ENCODE measurements at places on chromosomes 16 and 17.

DNA sequence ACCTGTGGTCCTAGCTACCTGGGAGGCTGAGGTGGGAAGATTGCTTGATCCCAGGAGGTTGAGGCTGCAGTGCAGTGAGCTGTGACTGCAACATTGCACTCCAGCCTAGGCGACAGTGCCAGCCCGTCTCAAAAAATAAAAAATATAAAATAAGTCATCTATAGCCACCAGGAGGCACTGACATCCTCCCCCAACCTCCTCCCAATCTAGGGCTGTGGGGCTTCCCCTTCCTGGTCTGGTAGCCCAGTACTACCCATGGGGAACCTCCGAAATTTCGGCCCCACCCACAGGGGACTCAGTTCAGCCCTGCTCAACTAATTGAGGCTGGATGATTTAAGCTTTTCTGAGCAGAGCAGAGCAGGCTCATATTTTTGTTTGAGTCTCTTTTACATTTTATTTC lies 3.2 kb downstream of the ZSCAN10 start:
- DNase-seq = no peak

GRCh38 chr16:86777381-86777946 lies 199.1 kb downstream of the FOXL1 start:
- DNase-seq = no peak

- DNase-seq = no peak
These were observed 79.5 kb downstream of the PMP22 start for GRCh38 chr17:15185625-15185991.

GRCh38 chr16:23949630-23950290 lies 114.0 kb downstream of the PRKCB start:
- no peak for DNase-seq

- no peak for DNase-seq
These were observed 34.7 kb upstream of the KLHDC4 start for GRCh38 chr16:87800497-87800896.

- no peak for DNase-seq
These were observed 5.9 kb downstream of the CYGB start for GRCh38 chr17:76531486-76532038.

DNA sequence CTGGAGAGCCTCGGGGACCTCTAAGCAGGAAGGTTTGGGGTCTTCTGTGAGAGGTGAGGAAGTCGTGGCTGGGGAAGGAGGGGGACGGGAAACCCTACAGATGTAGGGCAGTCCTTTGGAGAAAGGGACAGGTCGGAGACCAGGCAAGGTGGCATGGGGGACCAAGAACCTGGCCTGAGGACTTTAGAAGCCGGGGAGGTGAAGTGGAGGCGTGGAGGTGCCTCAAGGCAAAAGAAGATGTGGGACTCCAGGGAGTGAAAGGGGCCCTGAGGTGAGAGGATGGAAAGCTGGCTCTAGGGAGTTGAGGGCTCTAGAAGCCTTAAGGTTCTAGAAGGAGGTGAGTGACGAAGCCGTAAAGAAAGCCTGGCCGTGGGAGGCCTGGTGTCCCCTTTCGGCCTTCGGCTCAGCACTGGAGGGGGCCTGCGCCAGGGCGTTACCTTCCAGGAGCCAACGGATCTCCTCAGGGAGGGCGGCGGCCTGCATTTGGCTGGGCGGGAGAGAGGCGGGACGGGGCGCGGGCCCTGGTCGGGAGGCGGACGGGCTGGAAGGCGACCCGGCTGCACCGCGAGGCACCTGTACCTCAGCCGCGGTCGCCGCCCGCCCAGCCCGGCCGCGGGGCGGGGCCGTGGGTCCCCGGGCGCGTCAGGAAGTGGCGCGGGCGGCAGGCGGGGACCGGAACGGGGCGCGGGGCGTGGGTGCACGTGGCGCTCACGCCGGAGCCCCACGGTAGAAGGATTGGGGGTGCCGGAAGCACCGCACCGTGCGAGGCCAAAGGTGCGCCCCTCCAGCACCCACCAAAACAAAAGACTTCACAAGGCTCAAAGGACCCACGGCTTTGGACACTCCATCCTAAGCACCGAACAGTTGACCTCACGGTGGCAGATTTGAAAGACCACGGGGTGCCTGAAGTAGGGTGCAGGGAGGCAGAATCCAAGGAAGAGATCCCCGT lies at the start of gene SKAP1:
Gene SKAP1 (minus strand): TSS at position 577 of the 949 bp plus-strand sequence.
- DNase-seq = no peak

DNA sequence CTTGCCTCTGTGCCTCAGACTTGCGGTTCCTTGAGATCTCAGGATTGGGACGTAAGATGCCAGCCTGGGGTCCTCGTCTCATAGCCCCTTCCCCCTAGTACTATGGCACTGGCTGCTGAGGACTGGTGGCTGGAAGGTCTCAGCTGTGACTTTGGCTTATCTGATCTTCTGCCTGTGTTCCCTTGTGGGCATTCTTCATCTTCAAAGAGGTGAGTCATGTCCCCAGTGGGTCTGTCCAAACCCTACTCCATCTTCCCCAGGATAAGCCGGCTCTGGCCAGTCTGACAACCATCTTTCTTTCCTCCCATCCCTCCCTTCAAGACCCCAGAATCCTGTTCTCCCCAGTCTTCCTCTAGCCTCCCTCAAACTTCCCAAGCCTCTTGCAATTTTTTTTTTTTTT lies 3.6 kb downstream of the CD19 start:
- DNase-seq = no peak

GRCh38 chr16:78519896-78520295 lies 420.4 kb downstream of the WWOX start:
- no peak for DNase-seq

GRCh38 chr16:47342055-47342454 lies 118.8 kb downstream of the ITFG1 start:
- no peak for DNase-seq

DNA sequence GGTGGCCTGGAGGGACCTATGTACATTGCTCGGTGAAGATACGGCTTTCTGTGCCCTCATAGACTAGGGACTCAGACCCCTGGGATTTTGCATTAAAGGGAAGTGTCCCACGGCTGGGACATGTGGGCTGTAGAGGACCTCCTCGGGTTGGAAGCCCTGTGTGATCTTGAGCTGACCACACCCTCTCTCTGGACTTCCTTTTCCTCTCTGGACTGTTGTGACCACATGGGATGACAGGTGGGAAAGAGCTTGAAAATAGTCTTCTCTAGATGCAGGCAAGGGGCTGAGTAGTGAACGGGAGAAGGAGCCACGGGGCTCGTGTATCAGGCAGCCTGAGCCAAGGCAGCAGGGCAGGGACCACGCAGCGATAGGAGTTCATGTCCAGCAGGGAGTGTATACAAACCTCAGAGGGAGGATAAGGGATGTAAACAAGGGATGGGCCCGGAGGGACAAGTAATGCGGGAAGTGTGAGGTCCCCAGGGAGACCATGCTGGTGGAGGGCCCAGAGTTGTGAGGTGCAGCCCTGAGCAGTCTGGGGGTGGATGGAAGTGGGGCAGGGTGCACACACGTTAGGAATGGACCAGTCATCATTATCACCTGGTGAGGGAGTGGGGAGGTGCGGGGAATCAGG lies 4.5 kb upstream of the SLC4A1 start:
- DNase-seq = no peak

GRCh38 chr16:89572485-89573205 lies 2.9 kb upstream of the CPNE7 start:
- no peak for DNase-seq

Measured in SW 1271 (cell line).